Right ventricle myocardium superior (tissue), 1 donor: ENCODE measurements at places on chromosomes 7 and 10. TPM values are rescaled to one million over a fixed set of nuclear protein-coding genes. Genes with fewer than 3 reads are reported as not detected.

- DNase-seq, result no peak
Observed at GRCh38 chr7:129457101-129457500, 22.9 kb downstream of the STRIP2 start.

DNA sequence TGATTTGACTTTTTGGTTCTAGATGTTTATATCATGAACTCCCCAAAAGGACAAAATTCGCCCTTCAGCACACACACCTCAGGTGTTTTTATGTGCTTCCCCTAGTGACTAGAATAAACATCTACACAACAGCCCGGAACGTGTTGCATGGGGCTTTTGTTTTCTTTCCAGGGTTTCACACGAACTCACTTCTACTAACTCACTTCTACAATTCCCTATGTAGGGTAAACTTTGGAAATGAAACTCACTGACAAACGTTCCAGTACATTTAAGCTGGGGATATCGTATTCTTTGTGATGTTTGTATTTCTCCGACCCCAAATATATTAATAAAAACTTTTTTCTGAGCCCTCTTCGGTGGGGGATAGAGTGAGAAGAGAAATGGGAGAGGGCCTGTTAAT is 1.4 kb downstream of the TRA2A start:
- DNase-seq, result no peak

Gene TCF7L2
- total RNA-seq, result 9.4 TPM

DNA sequence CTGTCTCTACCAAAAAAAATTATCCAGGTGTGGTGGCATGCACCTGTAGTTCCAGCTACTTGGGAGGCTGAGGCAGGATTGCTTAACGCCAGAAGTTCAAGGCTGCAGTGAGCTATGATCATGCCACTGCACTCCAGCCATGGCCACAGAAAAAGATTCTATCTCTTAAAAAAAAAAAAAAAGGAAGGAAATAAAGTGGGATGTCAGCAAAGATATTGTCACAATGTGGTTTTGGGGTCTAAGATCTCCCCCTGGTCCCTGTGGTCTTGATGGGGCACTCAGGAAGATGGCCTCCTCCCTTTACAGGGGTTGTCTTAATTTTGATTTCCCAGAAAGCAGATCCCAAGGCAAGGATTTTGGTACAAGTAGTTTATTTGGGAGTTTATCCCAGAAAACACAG is 7.4 kb upstream of the KAZALD1 start:
- no peak for DNase-seq

Gene MXI1
- total RNA-seq, result 75.2 TPM

- no peak for DNase-seq
Observed at GRCh38 chr10:34520084-34520483, 295.0 kb downstream of the PARD3 start.

GRCh38 chr10:119550827-119551226 is 8.3 kb upstream of the RGS10 start:
- DNase-seq, result no peak

- peak; percentile 86 for DNase-seq
Observed at GRCh38 chr10:13792006-13792405, 205.2 kb downstream of the PRPF18 start.

- no peak for DNase-seq
Observed at GRCh38 chr7:1523844-1524243, 6.7 kb upstream of the MAFK start.

Gene AGAP4
- 6.4 TPM for total RNA-seq

Gene CFAP58
- total RNA-seq, result 2.2 TPM

Gene ZNF117
- 2.3 TPM for total RNA-seq

DNA sequence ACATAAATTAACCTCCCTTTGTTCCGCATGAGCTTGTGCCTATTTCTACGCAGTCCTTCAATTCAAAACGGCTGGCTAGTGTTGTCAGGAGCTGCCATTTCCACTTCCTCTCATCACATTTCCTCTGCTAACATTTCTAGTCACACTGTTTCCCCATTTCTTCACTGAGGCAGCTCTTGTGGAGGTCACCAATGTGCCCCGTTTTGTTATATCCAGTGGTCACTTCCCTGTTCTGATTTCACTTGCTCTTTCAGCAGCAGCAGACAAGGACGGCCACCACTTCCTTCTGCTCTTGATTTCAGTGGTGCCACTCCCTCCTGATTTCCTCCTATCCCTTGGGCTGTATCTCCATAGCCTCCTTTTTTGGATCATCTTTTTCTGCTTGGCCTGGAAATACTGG is 64.8 kb upstream of the SEC61G start:
- DNase-seq, result no peak

Gene CDH23
- 3.7 TPM for total RNA-seq

- DNase-seq, result no peak
Observed at GRCh38 chr10:78905957-78906308, 162.8 kb upstream of the ZMIZ1 start.

GRCh38 chr10:7551950-7552716 is 114.6 kb downstream of the ITIH5 start:
- DNase-seq, result peak; percentile 70

GRCh38 chr7:144063710-144064109 is 5.9 kb upstream of the OR2A25 start:
- no peak for DNase-seq

DNA sequence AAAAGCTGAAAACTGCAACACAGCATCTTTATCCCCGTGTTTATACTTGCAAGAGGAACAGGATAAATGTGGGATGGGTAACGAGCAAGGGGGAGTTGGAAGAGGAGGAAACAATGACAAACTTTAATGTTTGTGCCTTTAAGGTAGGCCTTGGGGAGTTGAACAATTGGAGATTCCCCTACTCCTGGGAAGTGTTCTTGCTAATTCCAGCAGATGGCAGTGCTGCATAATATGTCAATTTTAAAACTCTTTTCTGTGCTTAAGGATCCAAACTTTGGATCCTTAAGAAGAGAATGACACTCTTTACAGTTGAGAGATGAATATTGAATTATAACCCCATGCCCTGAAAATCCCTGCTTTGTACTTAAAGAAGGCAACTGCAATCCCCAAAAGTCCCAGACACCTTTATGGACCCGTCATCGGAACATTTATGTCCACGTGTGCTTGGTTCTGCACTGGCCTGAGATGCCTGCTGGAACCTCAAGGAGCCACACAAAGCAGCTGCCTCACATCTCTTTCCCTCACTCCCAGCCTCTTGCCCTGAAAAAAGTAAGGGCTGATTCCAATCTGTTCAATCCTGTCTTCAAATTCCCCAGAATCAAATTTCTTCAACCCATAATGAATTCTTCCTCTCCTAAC is 12.0 kb downstream of the IFIT5 start:
- DNase-seq, result no peak

Gene CALHM1
- not detected for total RNA-seq

Gene CLRN3
- total RNA-seq, result not detected
